ENCODE measurements at places on chromosomes 1 and 21.

GRCh38 chr1:22572818-22573217 lies 9.5 kb downstream of the EPHA8 start:
- DNase-seq: no peak

- no peak for DNase-seq
Observed at GRCh38 chr1:31781138-31781755, 17.1 kb upstream of the ADGRB2 start.

DNA sequence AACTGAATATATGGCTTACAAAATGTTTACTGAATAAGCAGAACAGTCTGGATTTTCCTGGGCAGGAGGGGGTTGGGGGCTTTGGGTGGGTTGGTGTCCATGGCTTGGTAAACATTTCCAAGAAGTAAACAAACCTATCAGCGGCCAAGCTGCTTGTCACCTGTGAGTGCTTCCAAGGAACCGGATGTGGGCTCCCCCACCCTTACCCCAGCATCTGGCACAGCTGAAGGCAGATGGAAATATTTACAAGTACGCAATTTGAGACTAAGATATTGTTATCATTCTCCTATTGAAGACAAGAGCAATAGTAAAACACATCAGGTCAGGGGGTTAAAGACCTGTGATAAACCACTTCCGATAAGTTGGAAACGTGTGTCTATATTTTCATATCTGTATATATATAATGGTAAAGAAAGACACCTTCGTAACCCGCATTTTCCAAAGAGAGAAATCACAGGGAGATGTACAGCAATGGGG lies at the start of gene CLCA1:
TSS of gene CLCA1 (plus strand) at position 427 of the 477 bp plus-strand sequence. CDS start at position 472, 45 bp downstream.
- DNase-seq: no peak

GRCh38 chr1:207852576-207853371 lies 58.2 kb downstream of the CD34 start:
- DNase-seq: no peak

GRCh38 chr21:28975397-28975796 lies 17.3 kb downstream of the LTN1 start:
- DNase-seq: no peak

DNA sequence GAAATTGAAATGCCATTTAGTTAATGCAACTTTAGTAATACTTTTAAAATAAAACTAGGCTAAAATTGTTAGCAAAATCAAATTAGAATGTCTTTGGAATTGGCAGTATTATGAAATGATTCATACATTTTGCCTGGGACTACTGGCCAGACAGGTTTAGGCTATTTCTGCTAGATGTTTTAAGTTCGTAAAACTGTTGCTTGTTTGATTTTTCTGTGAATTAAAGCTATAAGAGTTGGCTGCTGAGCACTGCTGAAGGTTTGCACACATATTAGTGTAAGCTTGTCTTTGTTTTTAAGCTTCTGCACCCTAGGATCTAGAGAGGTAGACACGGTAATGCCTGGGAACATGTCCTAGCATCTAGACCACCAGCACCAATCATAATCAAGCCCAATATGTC lies 1094.6 kb upstream of the ADGRL4 start:
- no peak for DNase-seq

- DNase-seq: no peak
Observed at GRCh38 chr1:10031461-10031860, 1.3 kb upstream of the UBE4B start.

DNA sequence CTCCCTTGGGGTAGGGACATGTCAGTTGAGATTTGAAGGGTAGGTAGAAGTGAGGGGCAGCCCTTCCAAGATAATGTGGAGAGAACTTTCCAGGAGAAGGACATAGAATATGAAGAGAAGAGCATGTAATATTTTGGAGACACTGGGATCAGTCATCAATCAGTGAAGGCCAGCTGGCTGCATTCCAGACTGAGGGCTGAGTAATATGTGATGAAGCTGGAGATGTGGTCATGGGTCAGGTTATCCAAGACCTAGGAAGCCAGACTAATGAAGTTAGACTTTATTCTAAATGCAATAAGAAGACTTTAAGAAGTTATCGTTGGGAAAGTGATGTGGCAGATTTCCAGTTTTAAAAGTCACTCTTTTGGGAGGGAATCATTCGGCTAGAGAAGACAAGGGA lies 262.0 kb downstream of the HMCN1 start:
- DNase-seq: no peak

DNA sequence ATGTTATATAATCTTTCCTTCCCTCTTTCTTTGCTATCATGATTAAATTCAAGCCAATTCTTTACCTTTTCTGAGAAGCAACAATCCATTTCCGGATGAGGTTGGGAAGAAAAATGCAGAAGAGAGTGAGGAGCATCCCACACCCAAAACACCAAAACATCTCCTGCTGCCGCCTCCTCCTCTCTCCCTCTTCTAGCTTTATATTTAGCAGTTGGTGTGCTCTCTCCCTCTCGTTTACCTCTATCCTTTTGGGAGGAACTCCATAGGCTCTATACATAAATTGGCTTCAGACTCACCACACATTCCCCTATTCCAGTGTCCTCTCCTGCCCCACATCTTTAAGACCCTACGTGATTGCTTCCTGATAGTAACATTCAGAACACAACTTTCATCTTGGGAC lies 332.2 kb upstream of the PLXNA2 start:
- no peak for DNase-seq

GRCh38 chr1:239840790-239841189 lies 250.9 kb upstream of the FMN2 start:
- DNase-seq: no peak

DNA sequence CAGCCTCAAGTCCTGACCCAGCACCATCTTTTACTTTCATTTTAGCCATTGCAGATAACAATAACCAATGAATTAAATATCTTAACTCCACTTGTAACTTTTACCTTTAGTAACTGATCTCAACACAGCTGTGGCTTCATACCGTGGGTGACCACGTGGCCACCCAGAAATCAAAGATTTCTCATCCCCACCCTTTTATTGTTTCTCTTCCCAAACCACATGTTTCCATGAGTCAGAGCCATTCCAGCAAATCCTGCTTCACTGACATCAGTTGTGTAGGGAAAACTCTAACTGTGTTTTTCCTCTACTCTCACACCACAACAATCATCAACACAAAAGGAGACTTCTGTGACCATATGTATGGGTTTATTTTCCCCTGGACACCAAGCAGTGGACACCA lies 25.1 kb upstream of the BRDT start:
- DNase-seq: no peak

- DNase-seq: no peak
Observed at GRCh38 chr1:189369612-189370011, 1108.1 kb downstream of the BRINP3 start.

DNA sequence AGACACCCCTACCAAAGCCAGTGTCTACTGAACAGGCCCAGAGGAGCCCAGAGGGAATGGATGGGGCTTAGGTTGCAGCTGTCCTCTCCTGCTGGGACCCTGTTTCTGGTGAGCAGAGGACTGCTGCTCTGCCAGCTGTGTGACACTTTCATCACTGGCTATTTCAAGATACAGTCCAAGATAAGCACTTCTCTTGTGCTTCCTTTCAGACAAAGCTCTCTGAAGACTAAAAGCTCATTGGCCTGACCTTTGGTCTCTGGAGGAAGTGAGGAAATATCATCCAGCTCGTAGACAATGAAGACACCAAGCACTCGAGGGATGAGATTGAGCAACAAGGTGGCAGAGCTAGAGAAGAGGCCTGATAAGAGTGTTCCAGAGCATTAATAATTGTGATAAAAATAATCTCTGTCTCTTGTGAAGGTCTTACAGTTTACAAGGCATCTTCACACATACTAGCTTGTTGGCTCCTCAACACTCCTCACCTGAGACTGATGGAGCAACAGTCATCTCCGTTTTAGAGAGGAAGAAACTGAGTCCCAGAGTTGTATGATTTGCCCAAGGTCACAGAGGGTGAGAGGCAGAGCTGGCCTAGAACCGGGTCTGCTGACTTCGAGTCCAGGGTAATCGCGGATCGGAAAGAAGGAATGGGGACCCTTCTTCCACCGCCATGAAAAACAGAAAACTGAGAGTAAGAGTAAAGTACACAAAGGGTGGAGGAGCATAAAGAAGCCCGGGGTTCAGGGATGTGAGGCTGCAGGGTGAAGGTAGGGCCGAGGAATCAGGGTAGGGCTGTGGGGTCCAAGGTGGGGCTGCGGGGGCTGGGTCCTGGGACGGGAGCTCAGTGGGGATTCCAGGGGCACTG lies 666 bp downstream of the PAFAH2 start:
- DNase-seq: no peak

DNA sequence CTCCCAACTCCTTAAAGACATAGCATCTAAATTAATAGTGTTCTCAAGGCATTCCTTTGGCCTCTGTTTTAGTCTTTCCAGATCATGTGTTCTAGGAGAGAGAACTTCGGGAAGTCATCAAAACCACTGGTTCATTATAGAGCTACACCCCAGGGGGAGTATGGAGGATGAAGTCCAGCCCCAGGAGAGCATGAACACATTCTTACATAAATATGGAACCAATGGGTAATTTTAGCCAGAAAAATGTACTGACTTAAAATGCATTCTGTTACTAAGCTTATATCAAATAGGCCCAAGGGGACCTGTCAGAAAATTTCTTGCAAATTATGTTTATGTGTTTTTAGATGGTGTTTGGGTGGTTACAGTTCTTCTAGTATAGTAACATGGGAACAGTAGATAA lies 165.2 kb downstream of the NTMT2 start:
- DNase-seq: no peak

DNA sequence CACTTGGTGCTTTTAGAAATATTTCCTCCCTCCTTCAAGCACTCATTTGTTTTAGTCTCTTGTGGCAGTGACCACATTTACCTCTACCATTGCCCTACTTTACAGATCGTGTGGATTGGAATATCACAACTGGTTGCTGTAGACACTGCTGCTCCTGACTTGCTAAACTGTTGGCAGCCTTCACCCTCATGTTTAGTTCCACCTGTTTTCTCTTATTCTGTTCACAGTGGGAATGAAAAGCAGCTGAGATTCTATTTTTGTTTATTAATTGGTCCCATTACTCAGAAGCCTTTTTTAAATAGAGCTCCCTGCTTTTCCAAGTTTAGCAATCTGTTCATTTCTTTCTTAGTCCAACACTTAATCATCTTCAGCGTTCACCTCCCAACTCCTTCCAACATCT lies 308.9 kb downstream of the RWDD3 start:
- DNase-seq: no peak

GRCh38 chr21:45829668-45830067 lies 151.9 kb upstream of the COL6A1 start:
- DNase-seq: no peak

GRCh38 chr1:30875916-30876315 lies 32.6 kb downstream of the SDC3 start:
- no peak for DNase-seq

- DNase-seq: no peak
Observed at GRCh38 chr21:33305938-33306337, 18.8 kb upstream of the IFNAR1 start.
